HS-27A (cell line): ENCODE measurements at places on chromosomes 16 and 17.
A peak's percentile ranks its signal among the peaks of the same experiment; 100 is the strongest.

DNA sequence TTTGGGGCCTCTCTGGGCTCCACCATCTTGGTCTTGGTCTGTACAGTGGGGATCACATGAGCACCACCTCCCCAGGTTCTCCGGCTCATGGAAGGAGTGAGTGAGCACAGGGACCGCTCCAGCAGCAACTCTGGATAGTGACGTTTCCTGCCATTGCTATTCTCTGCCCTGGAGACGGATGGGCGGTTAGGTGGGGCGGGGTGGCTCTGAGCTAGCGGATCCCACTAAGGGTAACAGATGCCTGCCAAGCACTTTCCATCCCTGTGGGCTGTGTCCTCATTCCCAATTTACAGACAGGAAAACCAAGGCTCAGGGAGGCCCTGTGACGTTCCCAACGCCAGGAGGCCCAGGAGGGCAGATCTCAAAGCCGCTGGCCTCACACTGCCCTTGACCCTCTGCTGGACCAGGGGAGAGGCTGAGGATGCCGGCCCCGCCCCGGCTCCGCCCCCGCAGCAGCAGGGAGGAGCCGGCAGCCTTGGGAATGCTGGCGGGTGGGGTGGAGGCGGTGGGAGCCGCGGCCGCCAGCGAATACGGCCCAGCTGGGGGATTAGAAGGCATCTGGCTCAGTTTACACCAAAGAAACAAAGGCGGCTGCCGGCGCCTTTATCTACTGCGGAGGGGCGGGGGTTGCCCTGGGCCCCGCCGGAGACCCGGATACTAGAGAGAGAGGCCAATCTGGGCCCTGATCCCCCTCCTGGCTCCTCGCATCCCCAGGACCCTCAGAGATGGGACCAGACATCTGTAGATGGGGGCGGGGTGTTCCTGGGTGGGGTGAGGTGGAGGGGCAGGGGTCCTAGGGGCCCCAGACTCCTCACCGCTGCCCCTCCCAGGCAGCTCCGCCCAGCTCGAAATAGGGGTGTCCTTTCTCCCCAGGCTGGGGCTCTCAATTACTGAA lies 122.3 kb upstream of the CIBAR2 start:
- no peak for DNase-seq

DNA sequence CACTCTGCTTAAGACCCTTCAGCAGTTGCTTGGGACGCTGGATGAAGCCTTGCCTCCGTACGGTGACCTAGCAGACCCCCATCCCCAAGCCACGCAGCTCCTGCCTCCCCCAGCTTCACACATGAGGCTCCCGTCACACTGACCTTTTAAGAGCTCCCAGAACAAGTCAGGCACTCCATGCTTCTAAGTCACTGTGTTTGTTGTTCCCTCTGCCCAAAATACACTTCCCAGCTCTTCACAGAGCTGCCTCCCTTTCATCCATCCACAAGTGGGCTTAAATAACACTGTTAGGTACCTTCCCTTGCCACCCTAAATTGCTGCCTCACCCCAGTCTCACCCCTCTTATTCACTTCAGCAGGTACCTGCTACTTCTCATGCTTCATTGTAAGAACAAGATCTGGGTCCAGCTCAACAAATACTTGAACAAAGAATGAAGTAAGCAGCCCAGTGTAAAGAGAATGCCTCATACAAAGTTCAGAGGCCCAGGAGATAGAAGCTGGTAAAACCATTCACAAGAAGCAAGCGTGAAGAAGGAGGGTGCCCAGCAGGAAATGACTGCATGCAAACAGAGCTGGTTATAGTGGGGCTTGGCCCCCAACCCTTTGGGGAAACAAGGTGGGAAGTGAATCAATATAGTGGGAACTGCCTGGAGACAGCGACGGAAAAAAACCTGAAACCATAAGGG lies 5.8 kb downstream of the ZC3H7A start:
- no peak for DNase-seq

DNA sequence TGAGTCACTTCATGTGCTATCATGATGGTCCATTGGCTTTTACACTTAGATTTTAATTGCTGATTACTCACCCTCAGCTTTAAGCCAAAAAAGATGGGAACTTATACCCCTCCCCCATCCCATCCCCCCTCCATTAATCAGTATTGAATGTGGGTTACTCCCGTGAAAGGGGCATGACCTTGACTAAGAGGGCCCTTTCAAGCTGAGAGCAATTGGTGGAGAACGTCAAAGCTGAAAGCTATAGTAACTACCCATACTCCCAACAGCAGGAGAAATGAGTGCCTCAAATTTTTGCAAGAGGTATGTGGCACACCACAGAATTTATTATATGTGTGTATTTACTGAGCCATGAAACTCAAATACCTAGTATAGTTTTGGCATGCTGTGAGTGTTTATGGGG lies 99.7 kb upstream of the CDH8 start:
- DNase-seq, result peak; percentile 75

GRCh38 chr17:66230922-66231591 lies 1.8 kb upstream of the APOH start:
- no peak for DNase-seq

- DNase-seq, result no peak
These were observed 902 bp downstream of the STAC2 start for GRCh38 chr17:39224778-39225307.

DNA sequence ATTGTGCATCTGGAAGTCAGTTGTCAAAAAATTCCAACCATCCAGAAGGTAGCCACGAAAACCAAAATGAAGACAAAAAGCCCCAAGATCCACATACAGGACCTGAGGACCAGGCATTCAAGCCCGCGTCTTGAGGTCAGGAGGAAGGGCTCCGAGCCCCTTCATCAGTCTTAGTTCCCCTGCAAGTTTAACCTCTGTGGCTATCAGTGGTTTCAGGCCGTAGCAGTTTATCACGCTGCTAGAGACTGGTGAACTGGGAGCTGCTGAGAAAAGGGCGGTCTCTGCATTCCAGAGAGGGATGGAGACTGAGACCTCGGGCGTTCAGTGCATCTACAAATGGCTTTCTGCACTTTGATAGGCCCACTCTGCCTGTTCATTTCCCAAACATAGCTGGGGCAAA lies 70.6 kb downstream of the IRF8 start:
- DNase-seq, result no peak

DNA sequence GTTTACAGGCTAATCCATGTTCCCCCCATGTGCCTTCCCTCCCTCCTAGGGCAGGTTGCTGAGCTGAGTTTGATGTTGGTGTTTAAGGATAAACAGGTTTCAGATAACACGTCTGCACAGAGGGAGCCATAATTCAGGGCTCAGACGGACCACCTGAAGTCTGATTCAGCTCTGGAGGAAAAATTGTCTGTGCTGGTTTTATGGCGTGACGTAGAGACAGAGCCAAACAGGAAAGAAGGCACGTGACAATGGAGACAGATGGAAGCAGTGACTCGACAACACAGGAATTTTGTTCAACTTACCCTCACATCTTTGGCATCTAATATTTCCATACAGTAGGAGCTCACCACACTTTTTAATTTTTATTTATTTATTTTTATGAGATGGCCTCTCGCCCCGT lies 10.7 kb upstream of the USP10 start:
- peak; percentile 65 for DNase-seq

DNA sequence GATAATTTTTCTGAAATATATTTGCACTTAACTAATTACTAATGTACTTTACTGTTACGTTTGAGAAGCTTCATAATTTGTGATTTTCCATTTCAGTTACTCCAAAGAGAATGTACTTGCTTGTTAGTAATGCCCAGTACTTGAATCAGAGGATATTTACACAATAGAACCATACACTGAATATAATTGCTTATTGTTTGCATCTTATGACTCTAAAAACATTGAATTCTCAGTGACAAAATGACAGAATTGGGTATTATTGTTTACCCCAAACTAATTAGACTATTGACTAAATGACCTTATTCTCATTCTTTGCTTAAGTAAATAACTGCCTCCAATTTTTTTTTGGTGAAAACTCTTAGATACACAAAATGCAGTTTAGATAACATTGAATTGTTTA lies 8.9 kb downstream of the CCP110 start:
- DNase-seq, result no peak

GRCh38 chr17:14201021-14201987 lies 35.4 kb downstream of the CDRT15 start:
- no peak for DNase-seq

DNA sequence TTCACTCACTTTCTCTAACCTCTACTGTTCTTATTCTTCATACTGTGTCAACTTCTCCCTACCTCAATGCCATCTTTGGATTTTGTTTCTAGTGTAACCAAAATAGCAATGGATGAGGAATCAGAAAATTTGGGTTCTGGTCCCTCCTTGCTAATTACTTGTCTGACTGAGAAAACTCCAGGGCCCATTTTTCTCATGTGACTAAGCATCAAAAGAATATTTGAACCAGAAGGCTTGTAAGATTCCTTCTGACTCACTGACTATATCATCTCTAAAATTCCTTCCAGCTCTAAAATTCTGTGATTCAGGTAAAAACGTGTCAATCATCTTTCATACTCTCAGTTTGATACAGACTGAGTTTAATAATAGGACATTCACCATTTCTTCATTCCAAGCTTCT lies 57.9 kb downstream of the BRIP1 start:
- DNase-seq, result peak; percentile 45
